ENCODE measurements at places on chromosomes 2 and 18.
A peak's percentile ranks its signal among the peaks of the same experiment; 100 is the strongest.

DNA sequence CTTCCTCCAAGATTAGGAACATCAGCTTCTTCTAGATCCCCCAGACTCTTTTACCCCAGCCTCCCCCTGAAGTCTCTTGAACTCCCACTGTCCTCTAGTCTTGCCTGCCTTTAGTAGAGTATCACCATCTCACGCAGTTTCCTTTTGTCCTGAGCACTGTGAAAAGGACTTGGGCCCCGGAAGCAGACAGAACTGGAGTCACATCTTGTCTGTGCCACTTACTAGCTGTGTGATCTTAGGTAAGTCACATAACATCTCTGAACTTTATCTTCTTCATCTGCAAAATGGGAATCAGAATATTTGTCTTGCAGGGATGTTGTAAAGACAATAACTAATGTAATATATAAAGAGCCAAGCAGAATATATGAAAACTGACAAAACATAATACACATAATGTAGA, 8.4 kb upstream of the TRABD2A start:
- DNase-seq: no peak

DNA sequence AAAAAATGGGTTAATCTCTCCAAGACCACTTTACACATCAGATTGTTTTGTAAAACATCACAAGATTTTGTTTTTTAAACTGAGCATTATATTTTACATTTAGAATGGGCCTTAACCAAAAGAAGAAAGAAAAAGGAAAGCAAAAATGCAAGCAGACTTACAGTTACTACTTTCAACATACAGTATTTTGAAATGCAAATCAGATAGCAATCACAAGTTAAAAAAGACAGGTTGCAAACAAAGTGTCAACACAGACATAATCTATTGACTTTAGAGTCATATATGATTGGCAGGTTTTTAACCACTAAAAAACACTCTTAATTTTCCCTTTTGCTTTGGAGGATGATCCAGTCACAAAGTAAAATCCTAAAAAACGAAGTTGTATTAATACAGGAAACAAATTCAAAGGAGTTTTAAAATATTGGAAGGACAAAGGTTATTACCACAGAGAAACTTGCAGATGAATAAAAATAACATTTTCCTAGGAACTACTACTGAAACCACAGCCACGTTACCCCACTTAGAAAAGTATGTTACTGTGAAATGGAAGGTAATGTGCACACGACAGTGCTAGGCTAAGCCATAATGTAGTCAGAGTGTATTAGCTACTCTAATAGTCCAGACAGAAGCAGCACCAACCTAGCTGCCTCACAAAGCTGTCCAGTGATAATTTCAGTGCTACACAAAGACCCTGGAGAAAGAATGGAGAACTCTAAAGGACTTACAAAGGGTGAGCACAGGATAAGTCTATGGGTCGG, 22.9 kb downstream of the DARS1 start:
- DNase-seq: no peak

DNA sequence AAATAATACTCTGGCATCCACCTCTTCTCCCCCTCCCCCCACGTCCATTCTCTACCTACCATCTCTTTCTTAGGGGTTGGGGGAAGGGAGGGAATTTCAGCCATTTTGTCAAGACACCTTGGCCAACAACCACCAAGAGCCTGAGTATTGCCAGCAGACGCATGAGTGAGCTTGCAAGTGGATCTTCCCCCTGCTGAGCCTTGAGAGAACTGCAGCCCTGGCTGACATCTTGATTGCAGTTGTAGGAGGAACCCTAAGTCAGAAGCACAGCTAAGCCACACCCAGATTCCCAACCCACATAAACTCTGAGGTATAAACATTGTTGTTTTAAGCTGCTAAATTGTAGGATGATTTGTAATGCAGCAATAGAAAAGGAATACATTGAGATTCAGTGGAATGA, 165.6 kb downstream of the TMEFF2 start:
- peak; percentile 13 for DNase-seq

GRCh38 chr2:224922142-224922727, 120.0 kb downstream of the DOCK10 start:
- DNase-seq: peak; percentile 54

- no peak for DNase-seq
Measured at GRCh38 chr18:12995424-12995823, 4.3 kb downstream of the CEP192 start.

DNA sequence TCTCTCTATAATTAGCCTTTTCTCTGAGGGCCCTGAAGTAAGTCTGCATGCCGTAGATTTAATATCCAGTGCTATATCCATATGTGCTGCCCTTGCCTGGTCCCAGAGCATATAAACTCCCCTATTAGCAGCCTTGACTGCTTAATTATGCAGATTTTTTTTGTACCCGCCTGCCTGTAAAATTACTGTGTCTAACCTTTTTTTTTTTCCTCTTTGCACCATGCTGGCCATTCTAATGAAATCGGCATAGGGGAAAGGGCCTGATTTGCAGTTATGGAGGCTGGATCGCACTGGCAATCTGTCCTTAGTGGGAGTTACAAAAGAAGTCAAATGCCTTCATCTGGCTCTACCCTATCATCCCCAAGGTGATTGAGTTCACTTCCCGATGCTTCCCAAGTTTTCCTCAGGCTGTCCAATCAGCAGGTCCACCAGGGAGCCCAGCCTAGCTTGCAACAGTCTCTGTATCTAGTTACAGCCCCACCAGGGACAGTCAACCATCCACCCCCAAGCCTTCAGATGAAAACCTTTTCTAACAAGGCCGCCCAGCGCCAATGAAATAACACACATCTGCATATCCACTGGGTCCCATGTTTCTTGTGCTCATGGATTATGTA, 239.0 kb downstream of the ZNF521 start:
- no peak for DNase-seq

DNA sequence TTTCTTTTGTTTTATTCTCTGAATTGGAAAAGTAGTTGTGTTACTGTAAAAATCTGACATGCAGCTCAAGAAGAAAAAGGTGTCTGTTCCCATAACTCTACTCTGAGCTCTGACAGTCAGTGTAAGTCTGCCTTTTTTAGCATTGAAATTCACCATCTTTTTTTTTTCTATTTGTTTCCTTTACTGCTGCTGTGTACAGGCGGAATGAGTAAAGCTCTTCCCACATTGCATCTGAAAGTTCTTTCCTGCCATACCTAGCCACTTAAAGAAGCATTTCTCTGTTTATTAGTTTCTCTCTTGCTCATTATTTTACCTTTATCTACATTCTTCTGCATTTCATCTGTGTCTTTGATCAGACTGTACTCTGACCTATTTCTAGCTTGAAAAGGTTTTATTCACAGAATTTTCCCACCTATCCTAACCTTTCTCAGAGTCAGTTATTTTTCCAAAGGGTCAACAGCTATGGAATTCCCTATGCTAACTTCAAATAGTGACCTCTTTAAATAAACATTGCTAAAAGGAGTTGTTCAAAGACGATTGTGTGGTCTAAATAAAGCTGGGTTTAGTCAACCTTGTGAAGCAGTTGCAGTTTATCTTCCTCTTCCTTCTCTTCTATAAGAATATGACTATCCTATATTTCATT, 1303.1 kb upstream of the ZEB2 start:
- no peak for DNase-seq

- DNase-seq: no peak
Measured at GRCh38 chr2:19026261-19026660, 332.2 kb downstream of the OSR1 start.

- no peak for DNase-seq
Measured at GRCh38 chr2:187906021-187906420, 351.8 kb upstream of the TFPI start.
